ENCODE measurements at places on chromosomes 12 and 14. TPM values are rescaled to one million over a fixed set of nuclear protein-coding genes. Genes with fewer than 3 reads are reported as not detected.

SLCO1B1 gene
- total RNA-seq = not detected

TCL1B gene
- not detected for total RNA-seq

DNA sequence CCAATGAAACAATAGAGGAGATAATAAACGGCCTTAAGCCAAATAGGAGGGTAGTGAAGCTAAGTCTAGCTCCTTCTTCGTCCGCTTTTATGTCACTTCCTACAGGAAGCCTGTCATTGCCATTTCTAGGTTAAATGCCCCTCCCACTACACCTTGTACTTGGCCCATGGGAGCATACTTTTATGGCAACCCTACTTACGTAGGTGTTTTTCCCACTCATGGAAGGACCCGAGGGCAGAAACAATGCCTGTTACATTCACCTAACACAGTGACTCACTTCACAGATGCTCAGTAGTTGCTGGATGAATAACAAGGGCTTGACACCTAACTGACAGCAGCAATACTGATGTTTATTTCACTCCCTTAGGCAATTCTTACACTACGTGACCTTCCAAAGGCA, 44.5 kb downstream of the ALKBH1 start:
- DNase-seq = no peak

SDS gene
- total RNA-seq = not detected

GRCh38 chr12:31233061-31233730, 92.8 kb downstream of the SINHCAF start:
- no peak for DNase-seq

TAS2R50 gene
- 10.7 TPM for total RNA-seq

DNA sequence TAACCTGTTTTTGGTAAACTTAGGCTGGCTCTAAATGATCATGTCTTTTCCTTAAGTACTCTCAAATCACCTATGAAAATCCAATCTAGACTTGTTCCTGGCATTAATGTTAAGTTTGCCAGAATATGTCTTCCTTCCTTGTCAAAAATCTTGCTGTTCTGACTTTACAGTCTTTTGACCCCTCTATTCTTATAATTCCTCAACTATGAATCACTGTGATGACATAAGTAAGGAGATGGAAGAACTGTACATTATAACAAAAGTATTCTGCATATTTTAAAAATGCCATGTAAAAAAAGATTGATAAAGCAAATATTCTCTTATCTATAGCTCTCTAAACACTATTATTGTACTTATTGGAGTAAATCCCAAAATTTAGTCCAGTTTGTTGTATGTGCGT, 51.4 kb upstream of the BAZ1A start:
- no peak for DNase-seq

DNA sequence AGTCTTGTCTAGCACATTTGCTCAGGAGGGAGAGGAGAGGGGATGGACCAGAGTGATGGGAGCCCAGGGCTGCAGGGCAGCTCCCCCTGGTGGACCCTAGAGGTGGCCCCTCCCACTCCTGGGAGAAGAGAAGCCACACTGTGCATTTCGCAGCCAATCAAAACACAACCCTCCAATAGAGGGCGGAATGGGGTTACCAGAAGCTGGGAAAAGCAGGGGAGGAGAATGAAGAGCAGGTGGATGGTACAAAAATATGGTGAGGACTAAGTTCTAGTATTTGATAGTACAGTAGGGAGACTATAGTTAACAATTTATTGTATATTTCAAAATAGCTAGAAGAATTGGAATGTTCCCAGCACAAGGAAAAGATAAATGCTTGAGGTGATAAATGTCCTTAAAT, 23.6 kb downstream of the VASH1 start:
- DNase-seq = peak; percentile 88

DNA sequence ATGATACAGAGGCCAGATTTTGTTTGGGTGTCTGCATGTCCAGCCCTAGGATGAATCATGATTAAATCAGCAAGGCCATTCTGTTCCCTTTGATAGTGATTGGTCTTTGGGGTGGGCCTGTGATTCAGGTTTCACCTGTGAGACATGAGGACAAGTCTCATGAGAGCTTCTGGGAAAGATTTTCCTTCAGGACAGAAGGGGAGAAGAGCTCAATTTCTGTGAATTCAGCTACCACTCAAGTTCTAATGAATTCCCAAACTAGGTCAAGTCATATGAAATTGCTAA, 73.4 kb downstream of the ZNF664 start:
- DNase-seq = no peak

ASCL1 gene
- not detected for total RNA-seq

DNA sequence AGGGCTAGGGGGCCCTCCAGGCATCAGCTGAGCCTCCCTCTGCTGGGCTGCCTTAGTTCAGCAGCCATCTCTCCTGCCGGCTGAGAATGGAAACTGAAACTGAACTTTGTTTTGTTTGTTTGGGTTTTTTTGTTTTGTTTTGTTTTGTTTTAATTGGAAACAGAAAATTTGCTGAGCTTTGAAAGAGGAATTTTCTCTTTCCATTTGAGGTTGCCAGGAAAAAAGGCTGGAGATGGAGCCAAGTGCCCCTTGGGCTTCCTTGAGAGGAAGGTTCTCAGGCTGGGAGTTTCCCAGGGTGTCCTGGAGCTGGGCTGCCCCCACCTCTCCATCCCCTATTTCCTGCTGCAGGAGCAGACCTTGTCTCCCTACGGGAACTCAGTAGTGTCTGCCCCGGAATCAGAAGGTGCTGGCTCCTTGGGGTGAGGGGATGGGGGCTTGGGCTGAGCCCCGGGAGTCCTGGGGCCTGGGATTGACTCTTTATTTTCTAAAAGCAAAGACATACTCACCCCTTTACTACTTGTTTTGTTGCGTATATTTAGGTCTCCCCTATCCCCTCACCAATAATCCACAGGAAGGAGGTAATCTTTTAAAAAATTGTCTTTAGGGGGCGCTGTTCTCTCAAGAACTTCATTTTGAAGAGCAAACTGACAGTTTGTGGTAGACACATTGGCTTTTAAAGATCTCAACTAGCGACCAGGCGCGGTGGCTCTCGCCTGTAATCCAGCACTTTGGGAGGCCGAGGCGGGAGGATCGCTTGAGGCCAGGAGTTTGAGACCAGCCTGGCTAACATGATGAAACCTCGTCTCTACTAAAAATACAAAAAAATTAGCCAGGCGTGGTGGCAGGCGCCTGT, 21.3 kb upstream of the OASL start:
- peak; percentile 62 for DNase-seq

DNA sequence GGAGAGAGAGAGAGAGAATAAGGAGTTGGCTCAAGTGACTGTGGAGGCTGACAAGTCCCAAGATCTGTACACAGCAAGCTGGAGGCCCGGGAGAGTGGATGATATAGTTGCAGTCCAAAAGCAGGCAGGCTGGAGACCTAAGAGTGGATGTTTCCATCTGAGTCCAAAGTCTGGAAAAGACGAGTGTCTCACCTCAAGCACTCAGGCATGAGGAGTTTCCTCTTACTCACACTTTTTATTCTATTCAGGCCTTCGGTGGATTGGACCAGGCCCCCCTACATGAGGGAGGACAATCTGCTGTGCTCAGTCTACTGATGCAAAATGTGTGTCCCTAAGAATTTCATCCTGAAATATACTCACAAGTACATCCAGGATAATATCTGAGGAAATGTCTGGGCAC, 484.6 kb downstream of the VRK1 start:
- no peak for DNase-seq

Data from tongue (tissue), 3 donors.